ENCODE measurements at places on chromosomes 7 and 10. TPM values are rescaled to one million over a fixed set of nuclear protein-coding genes. Genes with fewer than 3 reads are reported as not detected.

NXPH1 gene
- total RNA-seq, result not detected

PTF1A gene
- total RNA-seq, result not detected

LRRC61 gene
- not detected for total RNA-seq

GTF2IRD2 gene
- 6.5 TPM for total RNA-seq

BMPER gene
- 28.2 TPM for total RNA-seq

LRRD1 gene
- not detected for total RNA-seq

KIAA1217 gene
- total RNA-seq, result 16.4 TPM

PILRA gene
- 2.2 TPM for total RNA-seq

ADRB1 gene
- not detected for total RNA-seq

ANXA8L1 gene
- 9.3 TPM for total RNA-seq

CFAP46 gene
- 2.6 TPM for total RNA-seq

AMPH gene
- 1.5 TPM for total RNA-seq

EPO gene
- not detected for total RNA-seq

CTBP2 gene
- 36.8 TPM for total RNA-seq

ATP6V1F gene
- 146 TPM for total RNA-seq

ACTL6B gene
- not detected for total RNA-seq

TUBAL3 gene
- not detected for total RNA-seq

FOXP2 gene
- 3.3 TPM for total RNA-seq

PRSS1 gene
- total RNA-seq, result not detected

MSS51 gene
- total RNA-seq, result 0.35 TPM

TFPI2 gene
- total RNA-seq, result 58.6 TPM

PNLIP gene
- total RNA-seq, result not detected

LRRC18 gene
- total RNA-seq, result not detected

CXCL12 gene
- total RNA-seq, result 53.3 TPM

PRPS1L1 gene
- total RNA-seq, result not detected

RASSF4 gene
- total RNA-seq, result 4.0 TPM

CRYGN gene
- total RNA-seq, result under 0.01 TPM

C10orf90 gene
- total RNA-seq, result not detected

MACC1 gene
- under 0.01 TPM for total RNA-seq

CLEC2L gene
- total RNA-seq, result not detected

CPN1 gene
- total RNA-seq, result not detected

GIMAP8 gene
- total RNA-seq, result not detected
